ENCODE measurements at places on chromosomes 16 and 17.

DNA sequence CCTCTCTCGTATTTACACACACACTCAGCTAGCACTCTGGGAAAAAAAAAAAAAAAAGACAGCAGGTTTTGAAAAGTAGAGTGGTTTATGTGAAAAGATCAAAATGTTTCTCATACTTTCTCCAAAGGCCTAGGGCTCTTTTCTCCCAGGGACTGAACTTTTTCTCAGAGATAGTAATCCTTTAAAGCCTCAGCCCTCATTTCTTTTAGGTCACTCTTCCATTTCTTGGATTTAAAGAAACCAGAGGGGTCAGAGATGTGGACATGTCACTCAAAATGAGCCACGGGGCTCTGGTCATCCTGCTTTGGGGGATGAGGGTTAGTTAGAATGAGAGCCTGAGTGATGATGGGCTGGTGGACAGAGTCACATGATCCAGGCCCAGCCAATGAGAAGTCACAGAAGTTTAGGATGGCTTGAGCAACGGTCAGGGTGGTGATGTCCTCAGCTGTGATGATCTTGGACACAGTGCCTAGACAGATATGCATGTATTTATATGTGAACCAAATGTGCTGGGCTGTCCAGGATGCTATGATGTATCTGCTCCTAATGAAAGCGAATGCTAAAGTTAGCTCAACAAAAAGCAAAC, 33.7 kb upstream of the AXIN2 start:
- no peak for DNase-seq

DNA sequence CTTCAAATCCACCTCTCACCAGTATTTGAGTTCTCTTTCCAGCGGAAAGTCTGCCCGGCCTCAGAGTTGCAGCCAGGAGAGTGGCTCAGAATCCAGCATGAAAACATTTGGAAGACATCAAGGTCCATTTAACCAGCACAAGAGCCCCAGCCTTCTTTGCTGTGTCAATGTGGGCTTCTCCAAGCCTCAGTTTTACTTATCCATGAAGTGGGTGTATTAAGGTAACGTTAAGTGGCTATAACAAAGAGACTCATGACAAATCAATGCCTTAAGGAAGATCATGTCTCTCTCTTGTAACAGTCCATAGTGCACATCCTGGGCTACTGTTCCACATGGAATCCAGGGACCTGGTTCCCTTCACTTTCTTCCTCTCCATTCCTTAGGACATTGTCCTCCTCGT, 959 bp upstream of the SPPL2C start:
- DNase-seq = no peak

GRCh38 chr17:38464723-38465390, 36.6 kb downstream of the ARHGAP23 start:
- DNase-seq = peak; percentile 77

- DNase-seq = no peak
Observed at GRCh38 chr17:63826468-63827001, 696 bp upstream of the PSMC5 start.

All from MCF 10A (cell line).